ENCODE measurements at places on chromosomes 12 and 14.

GRCh38 chr14:50656776-50657175 lies 11.3 kb downstream of the SAV1 start:
- DNase-seq = no peak

DNA sequence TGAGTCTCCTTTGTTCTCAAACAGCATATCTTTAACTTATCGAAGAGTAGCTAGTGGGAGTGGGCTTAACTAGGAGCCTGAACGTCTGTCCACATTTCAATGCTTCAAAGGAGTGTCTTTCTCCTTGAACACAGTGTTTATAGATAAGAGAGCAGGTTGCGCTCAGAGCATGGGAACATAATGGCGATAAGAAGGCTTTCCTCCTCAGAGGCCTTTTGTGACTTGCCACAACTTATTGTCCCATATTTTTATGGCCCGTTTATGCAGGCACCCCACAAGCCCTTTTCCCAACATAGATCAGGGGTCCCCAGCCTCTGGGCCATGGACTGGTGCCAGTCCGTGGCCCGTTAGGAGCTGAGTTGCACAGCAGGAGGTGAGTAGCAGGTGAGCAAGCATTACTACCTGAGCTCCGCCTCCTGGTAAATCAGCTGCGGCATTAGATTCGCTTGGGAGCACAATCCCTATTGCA lies 2.6 kb upstream of the DDX47 start:
- DNase-seq = no peak

GRCh38 chr12:18908191-18908590 lies 170.3 kb downstream of the CAPZA3 start:
- DNase-seq = no peak

DNA sequence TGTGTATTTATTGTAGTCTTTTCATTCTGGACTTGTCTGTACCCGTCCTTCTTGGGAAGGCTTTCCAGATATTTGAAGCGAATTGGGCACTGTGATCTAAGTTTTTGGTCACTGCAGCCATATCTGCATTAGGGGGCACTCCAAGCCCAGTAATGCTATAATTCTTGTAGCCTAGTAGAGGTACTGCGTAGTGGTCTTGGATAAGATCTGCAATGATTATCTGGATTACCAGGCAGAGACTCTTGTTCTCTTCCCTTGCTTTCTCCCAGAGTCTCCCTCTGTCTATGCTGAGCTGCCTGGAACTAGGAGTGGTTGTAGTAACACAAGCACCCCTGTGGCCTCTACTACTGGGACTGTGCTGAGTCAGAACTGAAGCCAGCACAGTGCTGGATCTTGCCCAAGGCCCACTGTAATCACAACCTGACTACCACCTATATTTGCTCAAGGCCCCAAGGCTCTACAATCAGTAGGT lies 30.0 kb downstream of the SLC38A2 start:
- peak; percentile 44 for DNase-seq

GRCh38 chr12:16563504-16563903 lies 42.5 kb downstream of the LMO3 start:
- no peak for DNase-seq

- no peak for DNase-seq
Measured at GRCh38 chr12:76531056-76531455, 28.5 kb downstream of the OSBPL8 start.

DNA sequence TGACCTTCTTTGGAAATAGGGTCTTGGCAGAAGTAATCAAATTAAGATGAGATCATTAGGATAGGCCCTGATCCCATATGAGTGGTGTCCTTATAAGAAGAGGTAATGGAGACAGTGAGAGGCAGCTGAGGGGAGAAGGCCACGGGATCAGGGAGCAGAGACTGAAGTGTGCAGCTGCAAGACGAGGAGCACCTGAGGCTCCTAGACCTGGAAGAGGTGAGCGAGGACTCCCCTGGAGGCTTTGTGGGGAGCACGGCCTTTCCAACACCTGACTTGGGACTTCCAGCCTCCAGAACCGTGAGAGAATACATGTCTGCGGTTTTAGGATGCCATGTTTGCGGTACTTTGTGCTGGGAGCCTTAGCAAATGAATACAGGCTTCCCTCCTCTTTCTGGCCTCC lies 37.5 kb downstream of the LRTM2 start:
- DNase-seq = no peak

GRCh38 chr12:43069768-43070221 lies 480.2 kb upstream of the PRICKLE1 start:
- DNase-seq = no peak

- DNase-seq = no peak
Measured at GRCh38 chr12:33431648-33432047, 8.0 kb downstream of the SYT10 start.

DNA sequence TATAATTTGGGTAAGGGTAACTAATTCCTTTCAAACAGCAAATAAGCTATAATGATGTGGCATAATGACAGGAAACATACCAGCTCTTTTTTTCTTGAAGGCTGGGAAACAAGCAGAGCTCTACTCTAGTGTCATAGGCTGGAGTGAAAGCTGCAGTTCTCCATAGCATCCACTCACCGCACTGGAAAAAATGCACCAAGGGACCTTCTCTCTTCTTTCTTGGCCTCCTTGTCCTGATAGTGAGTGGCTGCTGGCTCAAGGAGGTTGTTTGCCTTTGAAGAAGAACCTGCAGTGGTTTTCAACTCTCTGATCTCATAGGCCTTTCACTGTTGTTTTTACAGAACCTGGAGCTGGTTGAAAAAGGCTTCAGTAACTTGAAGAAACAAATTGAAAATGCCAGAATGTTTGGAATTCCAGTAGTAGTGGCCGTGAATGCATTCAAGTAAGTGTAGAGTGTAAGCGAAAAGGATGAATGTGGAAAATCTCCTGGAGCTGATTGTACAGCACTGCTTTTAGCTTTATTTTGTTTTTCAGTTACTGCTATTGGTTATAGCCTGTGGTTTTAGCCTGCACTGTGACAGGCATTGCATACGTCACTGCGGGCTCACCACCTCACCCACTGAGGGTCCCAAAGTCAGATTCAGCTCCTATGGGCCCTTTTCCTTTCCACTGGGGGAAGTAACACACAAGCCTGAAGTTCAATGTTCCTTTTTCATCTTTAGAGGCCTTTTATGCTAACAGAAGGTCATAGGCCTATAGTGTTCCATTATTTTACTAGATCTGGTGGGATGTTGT lies 17.2 kb upstream of the AKAP5 start:
- DNase-seq = no peak

DNA sequence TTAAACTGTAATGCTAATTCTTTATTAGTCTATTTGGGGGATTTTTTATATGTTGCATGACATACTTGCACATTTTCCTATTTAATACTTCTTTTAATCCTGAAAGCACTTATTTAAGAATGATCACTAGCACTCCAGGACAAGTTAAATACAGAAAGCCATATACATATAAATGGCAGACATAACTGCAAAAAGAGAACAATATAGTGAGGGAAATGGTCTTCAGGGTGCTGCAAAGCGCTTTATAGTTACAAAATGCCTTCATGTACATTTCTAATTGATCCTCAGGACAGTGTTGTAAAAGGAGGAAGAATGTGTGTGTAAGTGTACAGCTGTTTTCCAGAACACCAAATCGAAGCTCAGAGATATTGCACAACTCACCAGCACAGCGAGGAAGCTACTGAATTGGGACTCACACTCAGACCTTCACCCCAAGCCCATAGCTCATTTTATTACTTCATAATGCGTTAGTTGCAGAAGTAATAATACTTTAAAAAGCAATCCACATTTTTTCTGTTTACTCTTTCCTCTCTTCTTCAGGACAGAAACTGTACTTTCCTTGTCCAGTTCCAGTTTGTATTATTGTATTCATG lies 428.2 kb downstream of the RAD51B start:
- DNase-seq = no peak

GRCh38 chr14:84819528-84819927 lies 710.4 kb upstream of the FLRT2 start:
- no peak for DNase-seq

GRCh38 chr14:103724116-103724515 lies 8.5 kb downstream of the ZFYVE21 start:
- no peak for DNase-seq

DNA sequence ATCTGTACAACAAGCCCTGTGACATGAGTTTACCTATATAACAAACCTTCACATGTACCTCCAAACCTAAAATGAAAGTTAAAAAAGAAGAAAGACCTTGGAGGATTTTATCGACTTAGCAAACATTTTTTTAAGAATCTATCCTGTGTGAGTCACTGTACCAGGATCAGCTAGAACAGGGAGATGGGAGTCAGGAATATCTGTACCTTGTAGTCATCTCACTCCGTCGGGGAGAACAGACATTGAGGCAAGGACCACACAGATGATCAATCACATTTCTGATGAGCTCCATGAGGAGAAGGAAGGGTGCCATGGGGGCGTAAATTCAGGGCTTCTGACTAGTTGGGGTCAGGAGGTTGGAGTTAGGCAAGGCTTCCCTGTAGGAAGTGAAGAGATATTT lies 310.6 kb downstream of the VRK1 start:
- no peak for DNase-seq

GRCh38 chr14:74368441-74368840 lies 20.2 kb downstream of the VRTN start:
- DNase-seq = no peak

DNA sequence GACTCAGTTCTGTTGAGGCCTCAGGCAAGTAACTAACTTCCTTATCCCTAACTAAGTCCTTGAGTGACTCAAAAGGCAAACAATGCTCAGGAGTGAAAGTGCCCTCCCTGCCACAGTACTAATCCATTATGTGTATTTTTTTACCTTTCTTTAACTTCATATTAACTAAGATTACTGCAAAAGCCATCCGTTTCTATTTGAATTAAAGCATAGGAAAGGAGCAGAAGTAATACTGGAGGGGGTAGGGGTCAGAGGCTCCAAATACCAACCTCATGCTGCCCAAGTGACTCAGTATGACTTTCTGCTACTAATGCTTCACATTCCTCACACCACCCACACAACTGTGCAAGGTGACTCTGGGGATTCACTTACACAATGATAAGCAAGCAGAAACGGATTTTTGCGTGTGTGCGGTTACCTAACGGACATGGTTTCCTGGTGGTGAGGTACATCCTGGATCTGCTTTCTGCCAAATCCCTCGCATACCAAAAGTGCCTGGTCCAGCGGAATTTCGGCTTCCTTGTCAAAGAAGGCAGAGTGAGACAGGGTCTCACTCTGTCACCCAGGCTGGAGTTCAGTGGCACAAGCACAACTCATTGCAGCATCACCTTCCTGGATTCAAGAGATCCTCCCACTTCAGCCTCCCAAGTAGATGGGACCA lies 25.1 kb downstream of the MOK start:
- no peak for DNase-seq

DNA sequence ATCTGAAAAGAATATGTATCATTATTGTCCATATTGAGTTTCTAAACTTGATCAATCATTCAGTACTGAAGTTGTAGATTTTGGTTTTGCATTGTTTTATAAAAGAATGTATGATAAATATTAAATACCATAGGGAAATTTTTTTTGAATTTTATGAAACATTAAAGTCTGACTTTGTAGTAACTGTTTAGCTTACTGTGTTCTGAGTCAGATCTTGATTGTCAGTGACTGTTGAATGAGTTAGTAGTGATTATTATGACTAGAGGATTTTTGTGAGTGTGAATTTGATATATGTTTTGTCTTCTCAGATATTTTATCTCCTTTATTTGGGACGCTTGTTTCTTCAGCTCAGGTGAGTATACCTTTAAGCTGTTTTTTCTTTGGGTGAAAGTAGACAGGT lies 10.1 kb downstream of the TDP1 start:
- no peak for DNase-seq

- DNase-seq = no peak
Measured at GRCh38 chr12:109983432-109984142, 12.6 kb downstream of the GIT2 start.

DNA sequence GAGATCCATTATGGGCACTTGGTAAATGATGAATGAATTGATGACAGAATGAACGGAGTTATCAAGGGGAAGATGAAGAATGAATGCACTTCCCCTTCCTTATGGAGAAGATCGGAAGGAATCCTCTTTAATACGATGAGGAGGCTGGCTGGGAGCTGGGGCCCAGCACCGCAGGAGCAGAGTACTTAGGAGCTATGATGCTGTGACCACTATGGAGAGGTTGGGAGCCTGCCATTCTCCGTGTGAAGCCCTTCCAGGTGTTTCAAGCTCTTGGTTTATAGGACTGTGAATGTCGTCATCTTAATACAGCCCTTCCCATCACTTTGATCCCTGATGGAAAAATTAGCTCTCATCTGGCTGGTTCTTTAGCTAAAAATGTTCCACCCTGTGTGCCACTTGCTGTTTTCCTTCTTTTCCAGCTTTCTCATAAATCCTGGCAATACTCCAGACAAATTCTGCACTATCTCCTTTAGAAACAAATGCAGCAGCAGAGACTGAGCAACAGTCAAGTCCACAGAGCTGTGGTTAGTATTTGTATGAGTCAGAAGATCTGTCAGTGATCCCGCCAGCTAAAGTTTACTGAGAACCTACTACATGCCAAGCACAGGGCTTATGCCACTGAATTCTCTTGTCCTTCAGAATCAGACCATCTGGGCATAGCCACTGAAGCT lies 263.1 kb upstream of the CRY1 start:
- DNase-seq = no peak

DNA sequence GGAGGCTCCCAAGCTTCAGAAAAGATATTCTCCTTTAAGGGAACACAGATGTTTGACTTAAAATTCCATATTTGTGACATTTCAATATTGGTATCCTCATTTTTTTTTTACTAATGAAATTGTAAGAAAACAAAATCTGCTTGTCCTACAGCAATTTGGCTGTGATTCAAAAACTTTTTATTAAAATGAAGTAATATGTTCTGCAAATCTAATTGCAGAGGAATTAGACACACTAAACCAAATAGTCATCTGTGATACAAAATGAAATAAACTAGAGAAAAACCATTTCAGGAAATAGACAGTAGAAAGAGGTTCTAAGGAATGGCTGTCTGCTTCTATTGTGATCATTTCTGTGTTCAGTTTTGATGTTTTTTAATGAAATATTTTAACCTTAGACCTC lies 50.1 kb upstream of the HIF1A start:
- no peak for DNase-seq

- DNase-seq = peak; percentile 51
Measured at GRCh38 chr12:62435303-62436163, 31.1 kb upstream of the MON2 start.

GRCh38 chr14:74257078-74257940 lies 18.1 kb downstream of the VSX2 start:
- peak; percentile 44 for DNase-seq

DNA sequence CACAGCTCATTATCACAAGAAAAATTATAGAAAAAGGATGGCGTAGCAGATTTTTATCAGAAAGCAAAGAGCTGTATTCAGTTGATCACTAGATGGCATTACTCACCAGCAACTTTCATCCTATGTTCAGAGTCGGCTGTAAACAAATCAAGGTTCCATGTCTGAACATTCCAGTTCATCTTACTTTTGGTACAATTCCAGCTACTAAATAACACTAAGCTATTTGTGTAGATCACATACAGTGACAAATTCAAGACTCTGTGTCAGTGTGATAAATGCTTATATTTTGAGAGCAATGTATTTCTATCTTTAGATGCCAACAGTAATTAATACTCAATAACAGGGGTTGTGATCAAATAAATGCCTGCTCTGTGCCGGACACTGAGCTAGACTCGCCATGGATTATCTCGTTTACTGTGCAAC lies 30.1 kb downstream of the NRDE2 start:
- DNase-seq = no peak

GRCh38 chr12:29945904-29946303 lies 162.2 kb upstream of the TMTC1 start:
- DNase-seq = no peak
